Fibroblast of skin of left biceps (primary cell): ENCODE measurements at places on chromosomes 2 and 18.
A peak's percentile ranks its signal among the peaks of the same experiment; 100 is the strongest.

GRCh38 chr2:164287056-164287455 is 334.2 kb downstream of the GRB14 start:
- DNase-seq: no peak

DNA sequence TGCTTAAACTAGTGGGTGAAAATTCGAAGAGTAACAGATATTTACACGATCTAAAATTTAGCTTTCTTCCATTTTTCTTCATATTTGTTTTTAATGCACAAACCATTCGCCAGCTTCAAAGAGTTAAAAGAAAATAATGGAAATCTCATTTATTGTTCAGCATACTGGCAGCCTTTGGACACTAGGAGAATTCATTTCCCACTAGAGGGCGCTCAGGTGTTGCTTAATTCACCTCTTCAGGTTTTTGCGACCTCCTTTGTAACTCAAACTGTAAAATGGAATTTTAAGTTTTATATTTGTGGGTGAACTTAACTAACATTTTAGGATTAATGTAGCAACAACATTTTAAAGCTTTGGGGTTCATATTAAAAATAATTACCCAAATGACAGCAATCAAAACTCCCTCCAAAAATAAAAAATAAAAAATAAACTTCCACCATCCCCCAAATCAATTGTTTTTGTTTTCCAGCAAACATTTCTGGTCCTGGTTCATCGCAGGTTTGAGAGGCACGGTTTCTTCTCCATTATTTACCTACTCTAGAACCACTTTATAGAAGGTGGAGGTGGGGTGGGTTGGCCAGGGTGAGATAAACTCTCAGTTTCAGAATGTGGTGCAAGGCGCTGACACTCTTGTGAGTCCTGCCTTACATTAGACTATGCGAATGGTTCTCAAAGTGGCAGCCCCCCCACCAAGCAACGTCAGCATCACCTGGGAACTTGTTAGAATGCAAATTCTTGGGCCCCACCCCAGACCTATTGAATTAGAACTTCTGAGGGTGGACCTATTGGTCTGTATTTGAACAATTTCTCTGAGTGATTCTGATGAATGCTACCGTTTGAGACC is 24.7 kb upstream of the PNPT1 start:
- DNase-seq: peak; percentile 43

DNA sequence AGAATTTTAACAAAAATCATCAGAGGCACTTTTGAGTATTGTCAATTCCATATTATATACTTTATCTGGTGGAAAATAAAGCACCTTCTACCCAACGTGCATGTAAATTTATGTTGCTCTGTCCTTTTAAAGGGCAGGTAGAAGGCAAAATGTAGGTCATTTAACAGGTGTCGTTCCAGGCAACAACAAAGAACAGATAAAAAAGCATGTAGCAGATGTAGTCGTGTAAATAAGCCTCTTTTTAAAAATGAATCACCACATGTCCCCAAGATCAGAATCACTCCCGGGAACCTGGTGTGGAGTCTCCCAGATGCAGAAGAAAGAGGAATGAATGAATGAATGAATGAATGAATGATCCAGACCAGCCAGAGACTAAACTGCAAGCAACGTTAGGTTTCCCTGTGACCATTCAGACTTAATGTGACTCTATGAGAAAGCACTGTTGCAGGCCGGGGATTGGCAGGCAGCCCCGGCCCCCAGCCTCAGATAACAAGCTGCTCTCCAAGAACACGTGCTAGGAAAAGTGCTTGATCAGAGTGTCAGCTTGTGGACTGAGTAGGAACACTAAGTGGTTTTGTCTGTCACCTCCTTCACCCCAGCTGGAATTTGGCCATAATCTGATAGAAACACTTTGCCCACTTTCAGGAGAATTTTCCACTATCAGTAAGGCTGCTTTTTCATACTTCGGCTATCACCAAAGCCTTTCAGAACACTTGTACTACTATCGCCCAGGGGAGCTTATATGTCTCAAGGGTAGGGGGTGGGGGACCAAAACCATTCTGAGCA is 100.6 kb downstream of the CDK15 start:
- no peak for DNase-seq

DNA sequence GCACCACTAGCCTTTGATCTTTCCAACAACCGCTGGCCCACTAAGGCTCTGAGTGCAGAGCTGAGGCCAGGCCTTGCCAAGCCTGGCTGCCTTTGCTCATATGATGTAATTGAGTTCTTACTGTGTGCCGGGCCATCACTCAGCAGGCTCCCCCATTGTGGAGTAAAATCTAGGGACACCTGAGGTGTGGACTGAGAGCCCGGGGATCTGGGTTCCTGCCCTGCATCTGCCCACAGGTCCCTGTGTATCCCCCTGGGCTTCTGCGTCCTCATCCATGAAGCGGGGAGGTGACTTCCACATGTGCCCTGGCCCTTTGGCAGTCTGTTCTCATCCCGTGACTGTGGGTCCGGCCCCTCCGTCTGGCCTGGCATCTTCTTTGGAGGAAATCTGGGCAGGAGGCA is 33.8 kb downstream of the GREB1 start:
- DNase-seq: no peak

DNA sequence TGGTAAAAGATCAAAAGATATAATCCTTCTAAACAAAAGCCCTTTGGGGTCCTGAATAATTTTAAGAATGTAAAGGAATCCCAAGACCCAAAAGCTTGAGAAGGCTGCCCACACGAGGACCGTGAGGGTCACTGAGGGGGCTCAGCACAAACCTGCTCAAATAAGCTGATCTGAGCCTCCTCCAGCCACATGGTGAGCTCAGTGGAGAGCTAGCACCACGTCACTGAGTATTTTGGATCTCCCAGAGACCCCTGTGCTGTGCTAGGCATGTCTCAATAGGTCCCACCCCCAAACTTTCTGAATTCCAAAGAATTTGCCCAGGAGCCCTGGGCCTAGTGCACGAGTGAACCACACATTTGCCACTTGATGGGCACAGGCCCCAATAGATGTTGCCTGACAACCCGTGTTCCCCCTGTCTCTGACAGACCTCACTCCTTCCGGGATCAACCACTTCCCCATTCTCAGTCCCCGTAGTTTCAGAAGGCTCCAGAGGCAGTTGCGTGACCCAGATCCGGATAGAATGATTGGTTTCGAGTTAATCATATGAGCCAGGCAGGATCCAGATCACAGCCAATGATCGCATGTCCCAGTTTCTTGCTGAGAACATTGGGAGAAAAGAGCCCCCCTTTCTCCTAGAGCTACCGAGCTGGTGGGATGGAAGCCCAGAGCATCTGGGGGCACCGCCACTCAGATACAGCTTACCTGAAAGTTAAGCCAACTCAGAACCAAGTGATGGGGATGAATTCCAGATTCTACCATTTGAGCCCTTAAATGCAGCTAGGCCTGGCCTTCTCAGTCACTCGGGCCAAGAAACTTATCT is 203.8 kb downstream of the TNS1 start:
- DNase-seq: no peak

DNA sequence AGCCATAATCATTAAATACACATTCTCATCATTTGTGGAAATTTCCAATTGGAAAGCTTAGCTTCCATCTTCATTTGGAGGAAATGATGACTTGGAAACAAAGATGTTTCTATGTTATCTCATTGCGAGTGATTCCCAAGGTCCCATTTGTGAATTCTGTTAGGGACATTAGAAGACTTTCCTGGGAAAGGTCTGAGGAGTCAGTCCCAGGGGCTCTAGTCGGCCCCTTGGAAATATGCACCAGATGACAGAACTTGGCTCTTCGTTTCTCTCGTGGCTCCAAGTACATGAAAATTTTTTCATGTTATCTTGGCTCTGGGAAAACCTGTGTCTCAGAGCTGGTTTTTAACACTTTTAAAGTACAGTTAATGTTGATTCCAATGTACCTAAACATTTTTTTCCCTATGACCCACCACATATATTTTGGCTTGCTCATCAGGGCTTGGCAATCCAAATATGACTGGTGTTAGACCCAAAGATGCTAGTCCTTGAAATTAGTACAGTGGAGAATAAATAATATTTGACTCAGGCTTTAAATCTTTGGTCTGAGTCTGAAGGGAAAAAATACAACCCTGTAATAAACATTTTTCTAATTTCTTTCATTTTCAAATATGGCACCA is 15.4 kb upstream of the CAVIN2 start:
- DNase-seq: no peak

DNA sequence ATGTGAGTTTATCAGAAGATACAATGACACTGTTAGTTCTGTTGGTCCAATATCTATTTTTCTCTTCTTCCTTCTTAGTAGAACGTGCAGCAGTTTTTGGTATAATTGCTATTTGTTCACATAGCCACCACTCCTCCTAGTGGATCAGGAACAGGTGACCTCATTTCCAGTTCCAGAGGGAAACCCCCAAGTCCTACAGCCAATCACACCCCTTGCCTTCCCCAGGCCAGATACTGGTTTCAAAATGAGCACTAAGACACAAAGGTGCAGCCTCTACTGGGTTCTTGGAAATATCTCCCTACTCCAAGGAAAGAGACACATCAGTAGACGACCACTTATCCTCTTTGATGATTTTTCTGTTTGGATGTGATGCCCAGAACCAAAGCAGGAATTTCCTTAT is 103.2 kb downstream of the TCF4 start:
- no peak for DNase-seq

DNA sequence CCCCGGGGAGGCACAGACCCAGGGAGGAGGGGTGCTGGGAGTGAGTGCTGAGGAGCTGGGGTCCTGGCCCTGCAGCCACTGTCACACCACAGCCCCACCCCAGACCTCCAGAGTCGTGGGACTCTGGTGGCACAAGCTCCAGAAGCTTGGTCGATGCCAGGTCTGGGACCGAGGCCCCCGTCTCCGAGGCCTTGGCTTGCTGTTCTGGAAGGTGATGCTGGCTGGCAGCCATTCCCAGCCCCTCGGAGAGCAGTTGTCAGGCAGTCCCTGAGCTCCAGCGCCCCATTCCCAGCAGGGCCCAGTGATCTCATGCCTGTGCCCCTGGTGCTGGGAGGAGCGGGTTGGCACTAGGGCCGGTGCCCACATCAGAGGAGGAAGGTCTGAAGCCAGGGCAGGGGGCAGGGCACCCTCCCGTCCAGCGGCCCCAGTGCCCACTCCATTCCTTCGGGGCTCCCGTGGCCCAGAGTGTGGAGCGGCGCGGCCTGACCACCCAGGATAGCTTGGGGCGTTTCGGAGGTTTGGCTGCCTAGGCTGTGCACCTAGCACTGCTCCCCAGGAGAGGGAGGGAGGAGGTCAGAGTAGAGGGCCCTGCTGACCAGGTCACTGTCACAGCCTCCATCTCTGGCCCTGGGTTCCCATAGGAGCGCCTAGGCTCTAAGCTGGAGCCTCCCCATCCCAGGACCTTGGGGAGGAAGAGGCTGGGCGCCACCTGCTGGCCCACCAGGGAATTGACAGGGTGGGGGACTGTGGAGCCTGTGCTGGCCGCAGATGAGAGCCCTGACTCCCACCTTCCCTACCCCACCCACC is 16.8 kb upstream of the ALPI start:
- DNase-seq: no peak

DNA sequence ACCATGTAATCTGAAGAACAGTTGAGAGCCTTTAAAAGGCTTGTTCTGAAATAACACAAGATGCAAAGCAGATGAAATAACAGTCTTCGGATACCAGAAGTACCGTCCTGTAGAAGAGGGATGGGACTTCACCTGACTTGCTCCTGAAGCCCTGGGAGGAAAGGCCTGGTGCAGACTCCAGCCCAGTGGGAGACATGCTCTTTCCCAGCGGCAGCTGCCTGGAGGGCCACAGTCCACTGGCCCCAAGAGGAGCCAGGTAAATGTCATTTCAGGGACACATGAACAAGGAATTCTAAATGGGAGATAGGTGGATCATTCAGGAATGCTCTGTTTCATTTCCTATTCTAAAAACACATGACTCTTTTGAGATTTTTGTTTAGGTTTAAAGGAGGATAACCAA is 22.6 kb upstream of the CHN1 start:
- DNase-seq: no peak

- DNase-seq: no peak
Observed at GRCh38 chr18:24053211-24053610, 38.7 kb downstream of the TTC39C start.

- no peak for DNase-seq
Observed at GRCh38 chr2:137886083-137886831, 78.0 kb upstream of the HNMT start.
